Karpas-422 (cell line): ENCODE measurements at places on chromosomes 1 and 21. TPM values are rescaled to one million over a fixed set of nuclear protein-coding genes. Genes with fewer than 3 reads are reported as not detected.

The LCE1C gene
- total RNA-seq: not detected in 2 replicates

The DMRTA2 gene
- total RNA-seq: 0.04 TPM in 1 of 2 replicates, not detected in the other

- no peak for DNase-seq
- H3K27me3 ChIP-seq: no peaks in the 10 kb centered on the region
- no peak overlapping the region for H3K27ac ChIP-seq
- peaks cover 3% of the 10 kb centered on the region; the same call in 1 of the 2 replicates for H3K36me3 ChIP-seq
- H3K4me1 ChIP-seq: peaks cover 28% of the 10 kb centered on the region
- no peak overlapping the region for H3K4me3 ChIP-seq
Measured at GRCh38 chr1:51520700-51521248, 1.7 kb upstream of the EPS15 start.

DNA sequence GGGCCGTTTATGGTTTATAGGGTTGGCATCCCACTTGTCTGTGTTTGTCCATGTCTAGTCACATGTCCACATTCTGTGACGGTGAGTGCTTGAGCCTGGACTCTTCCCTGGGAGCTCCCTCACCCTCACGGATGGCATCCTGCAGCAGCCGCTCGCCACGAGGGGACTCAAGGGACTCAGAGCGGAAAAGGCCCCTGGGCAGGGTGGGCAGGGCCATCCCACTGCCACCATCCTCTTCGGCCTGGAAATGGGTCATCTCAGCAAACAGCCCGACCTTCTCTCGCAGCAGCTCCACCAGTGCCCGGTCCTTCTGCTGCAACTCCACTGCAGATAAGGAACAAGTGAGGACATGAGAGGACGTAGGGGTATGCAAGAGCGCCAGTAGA, 11.1 kb downstream of the RXFP4 start:
- H3K27ac ChIP-seq: no peak overlapping the region
- no peak overlapping the region for H3K4me3 ChIP-seq
- no peak for DNase-seq
- peaks cover 13% of the 10 kb centered on the region for H3K4me1 ChIP-seq
- H3K36me3 ChIP-seq: peaks cover 54% of the 10 kb centered on the region
